ENCODE measurements at places on chromosomes 3 and 15. TPM values are rescaled to one million over a fixed set of nuclear protein-coding genes. Genes with fewer than 3 reads are reported as not detected.

The GOLGA6A gene
- total RNA-seq: not detected

The MB21D2 gene
- 99.1 TPM for total RNA-seq

The FRMD5 gene
- 13.2 TPM for total RNA-seq

The SPATA12 gene
- total RNA-seq: 1.9 TPM

The ARPP21 gene
- not detected for total RNA-seq

The RBPMS2 gene
- 0.50 TPM for total RNA-seq

The BFSP2 gene
- not detected for total RNA-seq

The FETUB gene
- total RNA-seq: 0.45 TPM

The POLR2M gene
- total RNA-seq: 114 TPM

The MUC4 gene
- total RNA-seq: not detected

The ARHGAP31 gene
- total RNA-seq: 4.7 TPM

The ARGFX gene
- total RNA-seq: not detected

The FMN1 gene
- total RNA-seq: 0.36 TPM

The PTX3 gene
- 151 TPM for total RNA-seq

The USF3 gene
- 6.6 TPM for total RNA-seq

The GP5 gene
- 0.02 TPM for total RNA-seq

The GUCA1C gene
- not detected for total RNA-seq

The FGF7 gene
- not detected for total RNA-seq

The GPR160 gene
- total RNA-seq: 2.7 TPM

The PLA2G4E gene
- total RNA-seq: not detected

The LPP gene
- 16.4 TPM for total RNA-seq

The NEK10 gene
- total RNA-seq: 8.4 TPM

The CCR9 gene
- total RNA-seq: not detected

The EIF5A2 gene
- 35.8 TPM for total RNA-seq

The AMOTL2 gene
- total RNA-seq: 182 TPM

The PIERCE2 gene
- total RNA-seq: 1.0 TPM

The FBXO22 gene
- 57.2 TPM for total RNA-seq

The SLC26A6 gene
- 16.9 TPM for total RNA-seq

The COL6A6 gene
- not detected for total RNA-seq

The TM4SF18 gene
- 2.1 TPM for total RNA-seq

The CLSTN2 gene
- total RNA-seq: 6.3 TPM

The LRRC31 gene
- not detected for total RNA-seq

The TMEM207 gene
- not detected for total RNA-seq

The PLA2G4D gene
- not detected for total RNA-seq

The P3H2 gene
- total RNA-seq: 30.3 TPM

The ACAN gene
- not detected for total RNA-seq

The PLSCR2 gene
- total RNA-seq: not detected

The GABRA5 gene
- total RNA-seq: not detected

The MYL3 gene
- 0.57 TPM for total RNA-seq

The GBE1 gene
- total RNA-seq: 82.9 TPM

The RLBP1 gene
- not detected for total RNA-seq

The GOLGA6L24 gene
- not detected for total RNA-seq

The ATP13A5 gene
- total RNA-seq: not detected

The ZDHHC23 gene
- 2.4 TPM for total RNA-seq

The AHSG gene
- not detected for total RNA-seq

The DLL4 gene
- total RNA-seq: not detected

The GRAMD2A gene
- total RNA-seq: 3.2 TPM

The SAMMSON gene
- total RNA-seq: 0.12 TPM

The FBLN2 gene
- 0.41 TPM for total RNA-seq

The SOX14 gene
- not detected for total RNA-seq

The SPINK8 gene
- total RNA-seq: not detected

The MYO5A gene
- 33.4 TPM for total RNA-seq

The AADACL2 gene
- total RNA-seq: not detected
